ENCODE measurements at places on chromosomes 6 and 20. TPM values are rescaled to one million over a fixed set of nuclear protein-coding genes. Genes with fewer than 3 reads are reported as not detected.

GRCh38 chr6:18268066-18268465 lies 3.7 kb upstream of the DEK start:
- no peak for DNase-seq

GRCh38 chr6:33894438-33894837 lies 90.6 kb upstream of the MLN start:
- no peak for DNase-seq

DNA sequence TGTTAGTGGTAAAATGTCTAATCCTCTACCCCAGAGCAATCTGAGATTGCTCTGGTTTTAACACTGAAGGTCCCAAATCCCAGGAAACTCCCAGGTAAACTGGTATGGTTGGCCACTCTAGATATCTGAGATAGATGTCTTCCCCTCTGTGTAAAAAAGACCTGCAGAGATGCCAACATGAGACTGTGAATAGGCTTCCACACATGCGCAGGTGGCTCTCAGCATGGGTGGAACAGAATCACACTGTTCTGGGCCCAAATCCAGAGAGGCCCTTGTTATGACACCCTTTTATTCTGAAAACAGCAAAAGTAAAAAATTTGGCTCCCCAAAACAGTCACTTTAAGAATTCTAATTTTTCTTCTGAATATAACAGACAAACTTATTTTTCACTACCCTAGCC lies 88.7 kb upstream of the BMP5 start:
- no peak for DNase-seq

Gene TCP11
- total RNA-seq: 0.30 TPM

DNA sequence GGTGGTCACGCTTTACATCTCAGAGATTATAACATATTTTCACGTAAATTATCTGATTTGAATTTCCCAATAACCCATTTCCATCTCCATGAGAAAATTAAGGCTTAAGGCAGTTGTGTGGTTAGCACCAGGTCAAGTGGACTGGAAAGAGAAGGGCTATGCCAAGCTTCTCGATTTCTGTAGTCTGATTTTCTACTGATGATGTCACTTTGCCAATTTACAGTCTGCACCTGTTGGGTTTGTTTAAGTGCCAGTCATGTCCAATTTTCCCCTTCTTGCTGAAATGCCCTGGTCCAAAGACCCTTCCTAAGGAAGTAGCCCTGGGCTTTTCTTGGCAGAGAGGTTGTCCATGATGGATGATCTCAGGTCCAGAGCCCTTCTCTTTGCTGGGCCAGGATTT lies 562.3 kb upstream of the BTBD3 start:
- DNase-seq: no peak

Gene CD83
- 22.1 TPM for total RNA-seq

Gene TXLNB
- 15.0 TPM for total RNA-seq

DNA sequence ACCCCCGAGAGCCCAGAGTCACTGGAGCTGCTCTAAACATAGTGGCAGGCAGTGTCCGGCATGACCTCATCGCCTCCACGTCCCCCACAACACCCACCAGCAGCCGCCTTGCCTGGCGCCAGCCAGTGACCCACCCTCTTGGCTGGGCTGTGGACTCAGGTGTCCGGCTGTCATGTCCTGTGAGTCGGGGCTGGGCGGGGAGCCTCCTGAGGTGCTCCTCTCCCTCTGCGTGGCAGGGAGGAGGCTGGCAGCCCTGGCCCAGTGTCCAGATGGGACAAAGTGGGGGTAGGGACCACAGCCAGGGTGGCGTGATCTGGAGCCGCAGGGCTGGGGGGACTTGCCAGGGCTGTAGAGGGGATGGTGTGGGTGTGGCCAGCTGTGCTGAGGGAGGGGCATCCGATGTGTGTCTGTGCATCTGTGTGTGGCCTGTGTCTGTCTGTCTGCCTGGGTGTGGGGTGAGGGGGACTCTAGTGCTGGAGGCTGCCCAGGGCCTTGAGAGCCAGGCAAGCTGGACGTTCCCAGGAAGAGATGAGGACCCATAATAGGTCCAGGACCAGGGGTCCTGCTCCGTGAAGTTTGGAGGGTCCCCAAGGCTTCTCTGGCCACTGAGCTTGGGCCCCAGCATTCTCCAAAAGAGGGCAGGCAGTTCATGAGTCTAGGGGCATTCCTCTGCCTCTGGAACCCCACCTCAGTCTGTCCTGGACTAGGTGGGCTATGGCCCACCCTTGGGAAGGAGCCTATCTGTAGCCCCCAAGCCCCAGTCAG lies 2.3 kb upstream of the SOX18 start:
- DNase-seq: no peak

DNA sequence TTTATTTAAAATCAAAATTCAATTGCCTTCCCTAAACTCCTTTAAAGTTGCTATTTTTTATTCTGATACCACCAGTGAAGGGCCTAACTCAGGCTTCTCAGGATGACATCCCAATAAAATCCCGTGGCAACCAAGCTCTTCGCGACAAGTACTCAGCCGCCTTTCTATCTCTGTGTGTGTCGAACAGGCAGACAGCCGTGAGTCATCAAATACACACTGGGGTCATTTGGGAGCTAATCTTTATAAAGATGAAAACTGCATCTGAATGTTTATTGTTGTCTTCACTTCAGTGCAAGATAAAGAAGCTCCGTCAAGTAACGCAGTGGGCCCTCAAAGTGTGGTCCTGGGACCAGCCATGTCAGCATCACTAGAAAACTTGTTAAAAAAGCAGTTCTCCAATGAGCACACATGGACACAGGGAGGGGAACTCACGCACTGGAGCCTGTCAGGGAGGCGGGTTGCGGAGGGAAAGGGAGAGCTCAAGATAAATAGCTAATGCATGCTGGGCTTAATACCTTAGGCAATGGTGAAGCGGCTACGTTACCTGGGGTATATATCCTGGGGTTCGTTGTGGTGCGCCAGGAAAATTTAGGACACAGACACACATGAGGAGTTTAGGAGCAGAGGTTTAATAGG lies 119.3 kb downstream of the RNF144B start:
- no peak for DNase-seq

DNA sequence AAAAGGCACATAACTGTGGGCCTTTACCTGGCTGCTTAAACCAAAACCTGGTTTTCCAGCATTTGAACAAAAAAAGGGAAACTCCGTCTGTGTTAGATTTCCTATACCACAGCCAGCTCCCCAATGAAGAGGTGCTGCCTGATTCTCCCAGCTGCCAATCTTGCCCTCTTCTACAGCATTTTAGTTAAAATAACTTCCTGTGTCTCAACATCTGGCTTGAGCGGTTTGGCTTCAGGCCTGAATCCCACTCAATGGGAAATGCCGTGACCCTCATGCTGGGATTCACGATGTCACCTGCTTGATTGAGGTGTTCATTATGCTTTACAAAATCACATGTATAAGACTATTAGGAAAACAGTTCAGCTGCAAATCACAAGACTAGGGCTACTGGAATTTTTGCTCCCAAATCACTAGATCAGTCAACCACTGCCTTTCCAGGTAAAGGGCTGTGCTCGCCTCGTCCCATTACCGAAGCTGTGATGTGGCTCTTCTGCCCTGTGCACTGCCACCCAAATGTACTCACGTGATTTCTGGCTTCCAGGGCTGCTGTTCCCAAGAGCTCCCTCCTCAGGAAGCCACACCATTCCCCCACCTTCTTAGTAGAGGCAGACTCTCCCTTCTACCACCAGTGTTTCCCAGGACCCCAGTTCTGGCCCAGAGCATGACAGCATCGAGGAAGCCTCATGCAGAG lies 94.6 kb downstream of the PSMG4 start:
- DNase-seq: no peak

- DNase-seq: no peak
Observed at GRCh38 chr20:37542281-37542680, 14.6 kb upstream of the BLCAP start.

DNA sequence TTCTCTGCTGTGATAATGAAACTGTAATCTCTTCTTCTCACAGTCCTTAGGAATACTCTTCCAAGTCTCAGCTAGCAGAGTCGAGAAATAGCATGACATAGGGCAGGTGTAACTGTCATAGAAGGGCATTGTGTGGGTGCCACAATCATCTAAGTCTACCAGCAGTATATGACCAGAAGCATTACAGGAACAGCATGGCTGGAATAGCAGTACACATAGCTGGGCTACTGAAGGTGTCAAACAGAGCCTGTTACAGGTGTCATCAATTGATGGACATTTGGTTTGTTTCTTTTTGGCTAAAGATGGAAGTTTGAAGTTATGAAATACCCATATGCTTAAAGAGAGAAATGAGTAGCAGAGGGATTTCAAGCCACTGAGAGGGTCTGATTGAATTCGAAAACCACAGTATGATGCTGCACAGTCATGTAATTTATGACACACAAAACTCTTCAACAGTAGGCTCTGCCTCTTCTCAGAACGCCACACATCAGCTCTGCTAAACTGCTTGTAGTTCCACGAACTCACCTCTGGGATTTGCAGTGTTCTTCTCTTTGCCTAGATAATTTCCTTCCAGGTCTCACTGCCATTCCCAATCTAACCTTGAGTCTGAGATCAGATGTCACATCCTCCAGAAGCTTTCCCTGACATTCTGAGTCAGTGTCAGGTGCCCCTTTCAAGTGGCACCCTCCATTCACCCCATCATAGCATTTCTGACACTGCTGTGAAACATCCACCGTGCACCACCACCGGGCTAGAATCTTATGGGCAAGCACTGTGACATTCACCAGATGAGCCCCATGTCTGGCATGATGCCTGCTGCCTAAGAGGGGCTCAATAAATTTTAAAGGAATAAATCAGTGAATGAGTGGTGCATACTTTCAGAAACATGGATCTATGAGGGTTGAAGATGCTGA lies 151.0 kb downstream of the ADAT2 start:
- DNase-seq: no peak

Gene FAM209A
- not detected for total RNA-seq

DNA sequence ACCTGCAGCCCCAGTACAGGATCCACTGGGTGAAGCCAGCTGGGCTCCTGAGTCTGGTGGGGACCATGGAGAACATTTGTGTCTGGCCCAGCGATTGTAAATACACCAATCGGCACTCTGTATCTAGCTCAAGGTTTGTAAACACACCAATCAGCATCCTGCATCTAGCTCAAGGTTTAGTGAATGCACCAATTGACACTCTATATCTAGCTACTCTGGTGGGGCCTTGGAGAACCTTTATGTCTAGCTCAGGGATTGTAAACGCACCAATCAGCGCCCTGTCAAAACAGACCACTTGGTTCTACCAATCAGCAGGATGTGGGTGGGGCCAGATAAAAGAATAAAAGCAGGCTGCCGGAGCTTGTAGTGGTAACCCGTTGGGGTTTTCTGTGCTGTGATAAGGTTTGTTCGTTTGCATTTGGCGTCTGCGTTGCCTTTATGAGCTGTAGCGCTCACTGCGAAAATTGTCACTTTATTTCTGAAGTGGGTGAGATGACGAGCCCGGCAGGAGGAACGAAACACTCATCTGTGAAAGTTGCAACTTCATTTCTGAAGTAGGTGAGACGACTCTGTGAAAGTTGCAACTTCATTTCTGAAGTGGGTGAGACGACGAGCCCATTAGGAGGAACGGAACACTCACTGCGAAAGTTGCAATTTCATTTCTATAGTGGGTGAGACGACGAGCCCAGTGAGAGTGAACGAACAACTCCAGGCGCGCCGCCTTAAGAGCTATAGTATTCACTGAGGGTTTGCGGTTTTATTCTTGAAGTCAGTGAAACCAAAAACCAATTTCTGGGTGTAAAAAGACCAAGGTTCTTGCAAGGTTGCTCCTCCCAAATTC lies 31.1 kb downstream of the SERPINB6 start:
- no peak for DNase-seq

DNA sequence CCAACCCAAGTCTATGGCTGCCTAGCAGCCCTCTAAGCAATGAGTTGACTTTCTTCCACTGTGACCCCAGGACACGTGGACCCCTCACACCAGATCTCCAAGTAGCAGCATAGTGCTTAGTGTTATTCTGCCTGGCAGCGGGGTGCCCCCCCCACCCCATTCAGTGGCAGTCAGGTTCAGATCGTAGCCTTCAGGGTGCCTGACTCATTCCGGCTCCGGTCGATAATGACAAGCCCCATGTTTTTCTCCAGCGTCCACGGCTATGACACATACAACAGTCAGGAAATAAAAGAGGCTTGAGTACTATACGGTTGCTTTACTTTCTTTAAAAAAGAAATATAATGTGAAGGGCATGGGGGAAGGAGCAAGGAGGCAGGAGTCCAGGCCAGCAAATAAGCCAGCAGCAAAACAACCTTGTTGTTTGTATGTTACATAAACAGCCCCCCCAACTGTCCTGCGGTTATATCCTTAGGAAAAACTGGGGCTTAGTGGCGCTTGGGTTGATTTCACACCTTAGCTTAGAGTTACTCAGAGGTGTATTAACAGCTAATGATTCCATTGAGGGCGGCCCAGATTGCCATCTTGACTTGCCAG lies 23.1 kb downstream of the GNAS start:
- no peak for DNase-seq

DNA sequence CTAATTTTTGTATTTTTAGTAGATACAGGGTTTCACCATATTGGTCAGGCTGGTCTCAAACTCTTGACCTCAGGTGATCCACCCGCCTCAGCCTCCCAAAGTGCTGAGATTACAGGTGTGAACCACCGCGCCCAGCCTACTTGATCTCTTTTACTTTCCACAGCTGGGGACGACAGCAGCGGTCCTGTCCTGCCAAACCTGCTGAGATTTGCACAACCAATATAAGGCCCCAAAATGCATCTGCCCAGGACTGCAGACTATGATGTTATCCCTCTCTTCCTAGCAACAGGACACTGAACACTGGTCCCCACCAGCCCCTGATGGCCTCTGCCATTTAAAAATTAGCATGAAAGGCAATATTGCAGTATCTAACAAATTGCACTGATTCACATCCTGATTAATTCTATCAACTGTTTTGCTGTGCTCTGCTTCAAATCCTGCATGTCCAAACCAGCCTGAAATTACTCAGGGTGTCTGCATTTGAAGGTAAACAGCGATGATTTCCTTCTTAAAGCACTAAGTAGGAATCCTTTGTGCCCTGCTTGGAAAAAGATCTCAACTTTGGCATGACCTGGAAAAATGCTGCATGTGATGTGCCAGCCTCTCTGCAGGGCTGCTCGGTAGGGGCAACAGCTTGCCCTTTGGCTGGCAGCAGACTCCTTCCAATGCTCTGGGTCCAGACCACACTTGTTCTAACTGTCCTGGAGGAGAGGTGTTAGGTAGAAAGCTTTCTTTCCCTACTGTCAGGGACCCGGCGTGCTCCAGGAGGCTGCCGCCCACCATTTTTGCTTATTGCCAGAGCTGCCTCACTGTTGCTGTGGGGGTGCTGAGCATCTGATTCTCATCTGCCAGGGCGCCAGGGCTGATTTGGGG lies 27.4 kb upstream of the PXDC1 start:
- DNase-seq: no peak

DNA sequence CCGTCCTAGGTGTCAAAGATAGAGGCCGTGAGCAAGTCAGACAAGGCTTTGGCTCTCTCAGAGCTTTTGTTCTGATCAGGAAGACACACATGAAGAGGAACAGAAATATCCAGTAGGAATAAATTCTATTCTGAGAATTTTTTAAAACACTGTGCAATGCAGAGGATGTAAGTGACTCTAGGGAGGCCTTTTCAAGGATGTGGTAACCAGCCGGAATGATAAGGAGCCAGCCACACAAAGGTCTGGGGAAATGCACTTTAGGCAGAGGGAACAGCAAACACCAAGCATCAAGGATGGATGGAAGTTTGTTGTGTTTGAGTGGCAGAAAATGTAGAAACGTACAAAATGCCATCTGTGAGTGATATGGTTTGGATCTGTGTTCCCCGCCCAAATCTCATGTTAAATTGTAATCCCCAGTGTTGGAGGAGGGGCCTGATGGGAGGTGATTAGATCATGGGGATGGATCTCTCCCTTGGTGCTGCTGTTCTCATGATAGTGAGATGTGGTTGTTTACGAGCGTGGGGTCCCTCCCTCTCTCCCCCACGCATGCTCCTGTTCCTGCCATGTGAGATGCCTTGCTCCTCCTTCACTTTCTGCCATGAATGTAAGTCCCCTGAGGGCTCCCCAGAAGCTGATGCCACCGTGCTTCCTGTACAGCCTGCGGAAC lies 93.6 kb upstream of the CDYL start:
- DNase-seq: no peak

Data from skin of body (tissue), 3 donors.